Aorta (tissue), 5 donors: ENCODE measurements at places on chromosomes 1 and 21. TPM values are rescaled to one million over a fixed set of nuclear protein-coding genes. Genes with fewer than 3 reads are reported as not detected.

The SPATA21 gene
- not detected for total RNA-seq

The SLFNL1 gene
- 1.0 TPM for total RNA-seq

DNA sequence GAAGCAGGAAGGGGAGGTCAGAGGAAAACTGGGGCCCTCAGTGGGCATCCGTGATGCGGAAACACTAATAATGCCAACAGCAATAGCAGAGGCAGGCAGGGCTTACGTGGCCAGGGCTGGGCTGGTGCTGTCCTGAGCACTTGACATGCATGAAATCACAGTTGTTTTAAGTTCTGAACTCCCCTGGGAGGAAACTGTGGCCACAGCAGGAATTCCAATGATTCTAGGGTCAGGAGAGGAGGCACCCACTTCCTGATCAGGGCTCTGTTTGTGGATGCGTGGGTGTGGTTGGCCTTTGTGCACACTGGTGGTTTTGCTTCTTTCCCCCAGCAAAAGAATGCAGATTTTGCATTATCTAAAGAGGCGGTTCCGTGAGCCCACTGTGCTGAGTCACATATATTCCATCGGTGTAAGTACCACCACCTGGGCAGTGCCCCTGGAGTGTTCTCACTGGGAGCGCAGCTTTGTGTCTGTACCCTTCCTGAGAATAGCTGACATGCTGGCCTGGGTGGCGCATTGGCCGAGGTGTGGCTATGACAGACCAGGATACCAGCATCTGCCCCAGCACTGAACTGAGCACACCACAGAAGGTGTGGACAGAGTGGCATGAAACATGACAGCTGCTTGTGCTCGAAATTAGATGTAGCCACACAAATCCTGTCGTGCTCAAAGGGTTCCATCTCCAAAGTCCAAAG, 71.0 kb downstream of the PDE9A start:
- DNase-seq = no peak

DNA sequence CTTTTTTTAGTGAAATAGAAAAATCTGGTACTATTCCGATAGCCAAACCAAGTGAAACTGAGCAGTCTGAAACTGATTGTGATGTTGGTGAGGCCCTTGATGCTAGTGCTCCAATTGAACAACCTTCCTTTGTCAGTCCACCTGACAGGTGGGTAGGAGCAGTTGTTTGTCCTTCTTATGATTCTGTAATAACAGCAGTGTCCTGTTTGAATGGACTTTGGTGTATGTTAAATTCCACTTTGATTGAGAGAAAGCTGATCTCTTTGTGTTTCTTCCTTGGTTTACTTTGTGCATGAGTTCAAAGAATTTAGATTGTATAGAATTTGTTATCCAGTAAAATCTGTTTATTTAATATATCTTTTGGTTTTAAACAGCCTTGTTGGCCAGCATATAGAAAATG, 24.3 kb downstream of the SUCO start:
- DNase-seq = no peak

GRCh38 chr1:17640393-17640792, 100.9 kb downstream of the ARHGEF10L start:
- DNase-seq = no peak

DNA sequence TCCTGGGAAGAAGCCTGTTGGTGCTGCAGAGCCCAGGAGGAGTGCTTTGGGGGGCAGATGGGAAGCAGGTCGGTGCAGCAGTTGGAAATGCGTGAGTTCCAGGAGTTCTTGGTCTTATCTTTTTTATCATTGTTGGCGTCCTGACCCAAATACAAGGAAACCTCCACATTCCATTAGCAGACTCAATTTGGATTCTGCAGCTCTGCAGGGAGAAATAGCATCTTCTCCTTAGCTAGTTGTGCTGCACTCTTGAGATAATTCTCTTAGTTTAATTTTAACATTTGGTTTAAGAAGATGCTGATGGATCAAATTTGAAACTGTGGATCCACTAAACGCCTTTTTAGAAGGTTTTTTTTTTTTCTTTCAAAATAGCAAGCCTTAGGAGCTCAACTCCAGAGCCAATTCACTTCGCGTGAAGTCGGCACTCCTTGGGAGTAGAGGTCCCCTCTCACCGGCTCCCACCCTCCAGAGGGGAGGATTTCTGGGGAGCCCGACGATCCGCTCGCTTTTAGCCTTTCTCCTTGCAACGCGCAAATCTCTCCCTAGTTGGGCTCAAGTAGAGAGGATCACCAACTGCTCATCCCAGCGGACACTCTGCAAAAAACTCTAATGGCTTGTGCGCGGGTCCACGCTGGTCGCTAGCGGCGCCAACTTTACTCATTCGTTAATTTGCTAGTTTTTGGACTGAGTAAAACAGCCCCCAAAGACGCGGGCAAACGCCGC, 1.3 kb downstream of the PLD5 start:
- DNase-seq = no peak

The THRAP3 gene
- total RNA-seq = 91.5 TPM

GRCh38 chr1:225891229-225891972, 2.5 kb upstream of the LEFTY1 start:
- no peak for DNase-seq

GRCh38 chr1:114097109-114097508, 56.6 kb downstream of the SYT6 start:
- DNase-seq = no peak

The WNT3A gene
- not detected for total RNA-seq
